Vagina (tissue), 2 donors: ENCODE measurements at places on chromosomes 5 and 9.

- H3K27ac ChIP-seq = no peak overlapping the region
- no peak for DNase-seq
- no peaks in the 10 kb centered on the region for H3K36me3 ChIP-seq
- no peaks in the 10 kb centered on the region for H3K4me1 ChIP-seq
- H3K27me3 ChIP-seq = no peaks in the 10 kb centered on the region
- no peak overlapping the region for H3K4me3 ChIP-seq
Measured at GRCh38 chr5:95081982-95082381, 202.9 kb downstream of the MCTP1 start.

- H3K4me1 ChIP-seq = peaks cover 6% of the 10 kb centered on the region
- H3K4me3 ChIP-seq = no peak overlapping the region
- DNase-seq = no peak
- no peaks in the 10 kb centered on the region for H3K27me3 ChIP-seq
- no peak overlapping the region for H3K27ac ChIP-seq
Measured at GRCh38 chr5:73115399-73116051, 4.8 kb upstream of the TMEM171 start.

- H3K4me1 ChIP-seq = no peaks in the 10 kb centered on the region
- DNase-seq = no peak
- no peaks in the 10 kb centered on the region for H3K36me3 ChIP-seq
- no peaks in the 10 kb centered on the region for H3K27me3 ChIP-seq
Measured at GRCh38 chr9:4923580-4924544, 61.2 kb upstream of the JAK2 start.

DNA sequence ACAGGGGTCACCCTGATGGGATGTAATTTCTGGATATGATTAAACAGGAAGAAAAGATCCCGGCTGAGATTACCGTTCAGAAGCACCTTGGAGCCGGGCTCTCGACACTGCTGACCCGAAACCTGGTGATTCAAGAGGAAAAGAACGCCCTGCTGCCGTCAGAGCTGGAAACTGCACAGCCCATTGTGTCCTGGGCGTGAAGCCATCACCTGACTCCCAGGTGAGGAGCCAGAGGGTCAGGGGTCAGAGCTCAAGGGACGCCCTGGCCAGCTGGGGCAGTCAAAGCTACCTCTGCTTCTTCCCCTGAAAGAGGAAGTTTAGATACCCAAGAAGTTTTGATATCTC is 17.8 kb upstream of the SLC12A7 start:
- DNase-seq = no peak
- H3K4me1 ChIP-seq = peaks cover 6% of the 10 kb centered on the region
- no peak overlapping the region for H3K4me3 ChIP-seq
- no peak overlapping the region for H3K27ac ChIP-seq
- no peaks in the 10 kb centered on the region for H3K27me3 ChIP-seq

GRCh38 chr9:11701706-11702105 is 991.5 kb upstream of the TYRP1 start:
- H3K36me3 ChIP-seq = no peaks in the 10 kb centered on the region
- no peak for DNase-seq
- H3K27me3 ChIP-seq = no peaks in the 10 kb centered on the region

GRCh38 chr9:106953174-106953573 is 90.2 kb downstream of the ZNF462 start:
- no peak for DNase-seq
- no peaks in the 10 kb centered on the region for H3K36me3 ChIP-seq
- no peaks in the 10 kb centered on the region for H3K4me1 ChIP-seq
- H3K27ac ChIP-seq = no peak overlapping the region

- peaks cover 4% of the 10 kb centered on the region for H3K4me1 ChIP-seq
- H3K36me3 ChIP-seq = no peaks in the 10 kb centered on the region
- H3K27me3 ChIP-seq = no peaks in the 10 kb centered on the region
- no peak for DNase-seq
- H3K27ac ChIP-seq = peak overlapping the region; percentile 49
Measured at GRCh38 chr9:22446950-22447617, 460 bp downstream of the DMRTA1 start.

GRCh38 chr5:159199780-159200179 is 9.6 kb downstream of the RNF145 start:
- H3K4me1 ChIP-seq = peaks cover 28% of the 10 kb centered on the region
- no peak overlapping the region for H3K4me3 ChIP-seq
- H3K27ac ChIP-seq = no peak overlapping the region

DNA sequence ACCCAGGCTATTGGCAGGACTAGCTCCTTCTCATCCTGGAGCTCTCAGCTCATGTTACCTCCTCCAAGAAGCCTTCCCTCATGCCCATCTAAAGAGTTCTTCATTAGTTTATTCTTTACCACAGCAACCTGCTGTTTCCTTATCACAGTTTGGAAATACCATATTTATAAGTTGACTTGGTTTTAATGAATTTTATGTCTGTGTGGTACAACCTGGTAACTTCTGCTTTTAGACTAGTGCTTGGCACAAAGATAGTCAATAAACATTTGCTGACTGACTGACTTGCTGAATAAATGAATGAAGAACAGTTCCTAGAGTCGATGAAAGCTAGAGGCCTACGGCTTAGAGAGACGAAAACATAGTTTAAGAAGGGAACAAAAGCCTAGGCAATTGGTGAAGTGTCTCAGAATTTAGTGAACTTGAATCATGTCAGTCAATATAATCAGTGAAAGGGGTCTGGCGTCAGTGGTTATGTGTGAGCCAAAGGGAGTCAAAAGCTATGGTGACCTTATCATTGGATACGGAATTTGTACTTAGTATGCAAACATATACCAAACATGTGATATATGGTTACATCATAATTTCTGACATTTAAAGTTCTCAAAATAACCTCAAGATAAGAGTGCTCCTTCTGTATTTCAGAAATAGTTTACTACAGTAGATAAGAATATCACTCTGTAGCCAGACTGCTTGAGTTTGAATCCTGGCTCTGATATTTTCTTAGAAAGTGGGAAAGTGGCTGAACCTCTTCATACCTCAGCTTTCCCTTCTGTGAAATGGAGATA is 239.5 kb downstream of the MCTP1 start:
- no peak overlapping the region for H3K4me3 ChIP-seq
- H3K27me3 ChIP-seq = no peaks in the 10 kb centered on the region
- H3K36me3 ChIP-seq = no peaks in the 10 kb centered on the region
- DNase-seq = no peak
- no peak overlapping the region for H3K27ac ChIP-seq

DNA sequence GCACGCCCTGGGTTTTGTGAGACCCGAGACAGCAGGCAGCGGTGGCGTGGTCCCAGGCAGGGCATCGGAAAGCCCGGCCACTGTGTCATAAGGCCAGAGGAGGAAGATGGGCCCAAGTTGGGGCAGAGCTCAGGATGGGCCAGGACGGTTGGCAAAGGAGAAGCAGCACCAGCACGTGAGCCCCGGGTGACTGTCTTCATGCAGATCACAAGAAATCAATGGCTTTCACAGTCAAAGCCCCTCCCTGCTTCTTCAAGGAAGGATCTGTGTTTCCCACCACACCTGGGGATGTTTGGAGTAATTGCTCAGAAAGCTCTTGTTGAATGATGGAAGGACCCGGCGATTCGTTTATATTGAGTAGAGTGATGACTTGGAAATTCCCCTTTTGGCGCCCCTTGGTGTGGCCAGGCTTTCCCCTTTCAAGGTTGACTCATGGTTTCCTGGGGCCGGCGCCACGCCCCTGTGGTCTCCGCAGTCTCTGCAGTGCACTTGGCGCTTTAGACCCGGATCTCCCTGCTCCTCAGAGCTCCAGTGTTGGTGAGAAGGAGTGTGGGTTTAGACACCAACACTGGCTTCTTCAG is 52.1 kb downstream of the IL31RA start:
- no peak overlapping the region for H3K27ac ChIP-seq
- H3K4me3 ChIP-seq = no peak overlapping the region
- H3K36me3 ChIP-seq = no peaks in the 10 kb centered on the region
- no peaks in the 10 kb centered on the region for H3K4me1 ChIP-seq

DNA sequence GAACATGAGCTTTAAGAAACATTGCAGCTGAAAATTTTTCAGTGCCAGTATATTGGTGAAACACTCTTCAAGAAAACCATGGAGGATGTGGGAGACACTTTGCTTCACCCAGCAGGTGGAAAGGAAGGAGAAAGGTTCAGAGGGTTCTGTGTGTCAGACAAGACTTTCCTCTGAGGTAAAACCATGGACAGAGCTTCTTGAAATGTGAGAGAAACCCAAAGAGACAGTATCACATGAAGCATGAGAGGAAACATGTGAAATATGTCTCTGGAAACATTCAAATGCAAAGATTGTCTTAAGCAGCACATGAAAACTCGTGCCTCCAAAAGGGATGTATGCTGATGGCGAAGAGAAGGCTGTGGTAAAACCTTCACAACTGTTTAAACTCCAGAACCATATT is 368.9 kb upstream of the ST8SIA4 start:
- DNase-seq = no peak
- H3K4me1 ChIP-seq = no peaks in the 10 kb centered on the region
- no peaks in the 10 kb centered on the region for H3K27me3 ChIP-seq
- no peak overlapping the region for H3K4me3 ChIP-seq

- H3K36me3 ChIP-seq = no peaks in the 10 kb centered on the region
- no peaks in the 10 kb centered on the region for H3K4me1 ChIP-seq
- no peak overlapping the region for H3K27ac ChIP-seq
- H3K4me3 ChIP-seq = no peak overlapping the region
Measured at GRCh38 chr9:137891588-137892423, 14.2 kb downstream of the CACNA1B start.

DNA sequence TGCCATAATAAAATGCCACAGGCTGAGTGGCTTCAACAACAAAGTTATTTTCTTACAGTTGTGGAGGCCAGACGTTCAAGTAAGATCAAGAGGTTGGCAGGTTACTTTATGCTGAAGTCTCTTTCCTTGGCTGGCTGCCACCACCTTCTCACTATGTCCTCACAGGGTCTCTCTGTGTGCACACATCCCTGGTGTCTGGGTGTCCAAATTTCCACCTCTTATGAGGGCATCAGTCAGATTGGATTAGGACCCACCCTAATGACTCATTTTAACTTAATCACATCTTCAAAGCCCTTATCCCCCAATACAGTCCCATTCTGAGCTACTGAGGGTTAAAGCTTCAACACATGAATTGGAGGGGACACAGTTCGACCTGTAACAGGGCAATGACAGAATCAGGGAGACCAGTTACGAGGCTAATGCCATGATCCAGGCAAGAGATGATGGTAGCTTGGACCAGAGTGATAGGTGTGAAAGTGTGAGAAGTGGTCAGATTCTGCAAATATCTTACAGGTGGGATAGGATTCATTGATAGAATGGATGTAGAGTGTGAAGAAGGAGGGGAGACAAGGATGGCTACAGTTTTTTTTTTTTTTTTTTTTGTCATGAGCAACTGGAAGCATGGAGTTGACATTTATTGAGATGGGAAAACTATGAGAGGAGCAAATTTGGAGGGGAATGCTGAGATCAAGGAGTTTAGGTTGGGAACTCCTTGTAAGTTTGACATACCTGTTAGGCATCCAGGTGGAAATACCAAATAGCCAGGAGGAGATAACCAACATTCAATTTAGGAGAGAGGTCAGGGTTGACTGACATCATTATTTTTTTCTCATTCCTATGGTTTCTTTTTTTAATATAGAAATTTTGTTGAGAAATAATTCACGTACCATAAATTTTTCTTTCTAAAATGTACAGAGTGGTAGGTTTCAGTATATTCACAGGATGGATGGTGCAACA is 39.6 kb upstream of the FGF1 start:
- peak; percentile 75 for DNase-seq
- H3K27ac ChIP-seq = no peak overlapping the region
- H3K4me1 ChIP-seq = no peaks in the 10 kb centered on the region
- no peaks in the 10 kb centered on the region for H3K27me3 ChIP-seq
- no peaks in the 10 kb centered on the region for H3K36me3 ChIP-seq
- H3K4me3 ChIP-seq = no peak overlapping the region

DNA sequence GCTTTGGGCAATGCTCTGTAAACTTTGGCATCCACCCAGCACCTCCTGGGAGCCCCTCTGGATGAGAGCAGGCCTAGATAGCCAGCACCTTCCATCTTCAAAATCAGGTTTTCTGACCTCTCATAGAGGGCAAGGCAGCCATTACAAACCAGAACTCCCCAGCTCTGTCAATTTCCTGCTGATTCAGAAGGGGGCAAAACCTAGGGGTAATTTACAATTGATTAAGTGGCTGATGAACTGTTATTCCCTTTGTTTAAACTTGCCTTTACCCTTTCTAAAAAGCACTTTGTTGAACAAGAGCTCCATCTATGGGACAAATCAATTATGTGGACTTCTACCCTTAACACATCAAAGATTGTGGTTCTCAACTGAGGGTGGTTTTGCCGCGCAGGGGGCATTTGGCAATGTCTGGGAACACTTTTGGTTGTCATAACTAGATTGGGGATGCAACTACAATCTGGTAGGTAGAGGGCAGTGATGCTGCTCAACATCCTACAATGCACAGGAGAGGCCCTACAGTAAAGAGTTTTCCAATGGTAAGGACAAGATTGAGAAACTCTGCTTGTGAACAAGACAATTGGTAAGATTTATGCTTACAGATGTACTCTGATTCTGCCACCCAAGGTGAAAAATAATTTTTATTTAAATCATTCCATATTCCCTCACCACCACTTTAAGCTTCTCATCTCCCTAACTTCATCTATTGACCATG is 184.1 kb downstream of the MARCHF11 start:
- no peaks in the 10 kb centered on the region for H3K4me1 ChIP-seq
- no peak for DNase-seq
- H3K36me3 ChIP-seq = no peaks in the 10 kb centered on the region
- no peak overlapping the region for H3K27ac ChIP-seq
